T47D (cell line): ENCODE measurements at places on chromosomes 16 and 17.

DNA sequence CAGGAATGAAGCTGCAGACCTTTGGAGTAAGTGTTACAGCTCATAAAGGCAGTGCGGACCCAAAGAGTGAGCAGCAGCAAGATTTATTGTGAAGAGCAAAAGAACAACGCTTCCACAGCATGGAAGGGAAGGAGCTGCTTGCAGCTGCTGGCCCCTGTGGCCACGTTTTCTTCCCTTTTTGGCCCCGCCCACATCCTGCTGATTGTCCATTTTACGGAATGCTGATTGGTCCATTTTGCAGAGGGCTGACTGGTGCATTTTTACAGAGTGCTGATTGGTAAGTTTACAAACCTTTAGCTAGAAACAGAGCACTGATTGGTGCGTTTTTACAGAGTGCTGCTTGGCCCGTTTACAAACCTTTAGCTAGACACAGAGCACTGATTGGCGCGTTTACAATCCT lies 841.5 kb downstream of the CDH11 start:
- no peak for DNase-seq

DNA sequence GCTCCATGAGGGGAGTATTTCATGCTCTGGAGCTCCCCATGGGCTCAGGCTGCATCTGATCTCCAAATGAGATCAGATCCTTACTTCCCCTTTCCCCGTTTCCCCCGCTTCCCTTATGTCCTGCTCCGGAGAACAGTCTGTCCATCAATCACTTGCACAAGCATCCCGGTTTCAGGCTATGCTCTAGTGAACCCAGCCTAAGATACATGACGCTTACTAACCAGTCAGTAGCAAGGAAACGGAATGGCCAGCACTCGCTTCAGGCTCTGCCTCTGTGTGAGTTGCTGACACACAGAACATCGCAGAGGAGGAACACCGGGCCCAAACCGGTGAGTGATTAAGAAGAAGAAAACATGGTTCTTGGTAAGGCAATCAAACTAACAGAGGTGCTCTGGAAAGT lies 9.4 kb upstream of the ATP5MC1 start:
- DNase-seq = no peak

DNA sequence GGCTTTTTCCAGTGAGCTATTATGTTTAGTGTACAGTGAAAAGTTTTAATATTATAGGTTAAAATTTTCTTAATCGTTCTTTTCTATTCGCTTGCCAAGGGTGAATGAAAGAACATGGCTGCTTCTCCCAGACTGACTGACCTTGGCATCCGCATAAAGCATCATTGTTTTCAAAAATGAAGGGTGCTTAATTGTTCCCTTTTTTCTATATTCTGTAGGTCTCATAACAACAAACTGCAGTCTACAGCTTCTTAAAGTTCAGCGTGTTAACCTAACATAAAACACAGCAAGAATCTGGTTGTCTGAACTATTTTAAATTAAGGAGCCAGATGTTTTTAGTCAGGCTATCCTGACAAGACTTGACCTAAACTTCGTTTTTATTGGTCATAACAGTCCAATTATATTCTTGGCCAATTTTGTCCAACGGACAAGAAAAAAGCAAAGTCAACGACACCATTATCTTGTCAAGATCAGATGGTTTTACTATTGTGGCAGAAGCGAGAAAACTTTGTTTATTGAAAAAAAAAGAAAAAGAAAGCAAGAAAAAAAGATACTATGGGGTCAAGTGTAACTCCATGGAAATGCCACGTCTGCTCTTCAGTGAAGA lies 14.1 kb downstream of the C17orf58 start:
- DNase-seq = no peak

DNA sequence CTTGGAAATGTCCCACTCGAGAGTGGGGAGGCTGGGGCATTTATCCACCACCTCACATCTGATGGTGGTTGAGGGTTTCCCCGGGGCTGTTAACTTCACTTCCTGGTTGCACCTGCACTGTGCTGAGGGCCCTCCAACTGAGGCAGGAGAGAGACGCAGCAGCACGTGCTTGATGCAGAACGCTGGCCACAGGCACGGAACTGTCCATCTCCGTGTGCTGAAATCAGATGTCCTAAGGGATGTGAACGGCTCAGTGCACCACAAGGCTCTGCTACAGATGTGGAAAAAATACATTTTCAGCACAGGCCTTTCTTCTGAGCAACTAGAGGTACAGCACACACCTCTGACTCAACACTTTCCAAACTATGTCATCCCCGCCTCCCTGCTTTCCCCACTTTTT lies 114.8 kb upstream of the C16orf82 start:
- no peak for DNase-seq

DNA sequence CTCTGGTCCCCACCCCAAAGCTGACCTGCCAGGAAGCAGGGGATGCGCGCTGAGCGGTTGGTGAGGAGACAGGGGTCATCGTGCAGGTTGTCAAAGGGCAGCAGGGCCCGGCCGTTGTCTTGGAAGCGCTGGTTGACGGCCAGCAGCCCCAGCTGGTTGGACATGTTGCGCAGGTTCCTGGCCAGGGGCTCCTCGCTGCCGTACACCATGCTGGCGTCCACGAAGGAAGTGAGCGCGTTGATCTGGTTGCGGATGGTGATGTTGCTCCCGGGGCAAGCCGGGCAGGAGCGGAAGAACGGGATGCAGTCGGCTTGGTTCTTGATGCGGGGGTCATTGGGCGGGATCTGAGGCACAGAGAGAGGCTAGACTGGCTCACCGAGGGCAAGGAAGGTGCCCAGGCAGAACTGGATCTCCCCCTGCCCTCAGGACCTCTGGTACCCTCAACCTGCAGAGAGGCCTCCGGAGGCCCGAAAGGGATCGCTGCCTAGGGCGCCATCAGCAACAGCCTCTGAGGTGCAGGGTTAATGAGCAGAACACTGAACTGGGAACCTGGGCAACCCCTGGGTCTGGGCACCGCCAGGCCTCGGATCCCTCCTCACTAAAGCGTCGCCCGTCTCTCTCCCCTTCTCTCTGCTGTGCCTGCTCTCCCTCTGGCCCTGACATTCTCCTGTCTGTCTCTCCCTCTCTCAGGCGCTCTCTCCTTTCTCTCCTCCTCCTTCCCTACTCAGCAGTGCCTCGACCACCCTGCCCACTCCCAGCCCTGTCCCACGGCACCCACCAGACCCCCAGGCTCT lies 2.7 kb downstream of the MPO start:
- no peak for DNase-seq

DNA sequence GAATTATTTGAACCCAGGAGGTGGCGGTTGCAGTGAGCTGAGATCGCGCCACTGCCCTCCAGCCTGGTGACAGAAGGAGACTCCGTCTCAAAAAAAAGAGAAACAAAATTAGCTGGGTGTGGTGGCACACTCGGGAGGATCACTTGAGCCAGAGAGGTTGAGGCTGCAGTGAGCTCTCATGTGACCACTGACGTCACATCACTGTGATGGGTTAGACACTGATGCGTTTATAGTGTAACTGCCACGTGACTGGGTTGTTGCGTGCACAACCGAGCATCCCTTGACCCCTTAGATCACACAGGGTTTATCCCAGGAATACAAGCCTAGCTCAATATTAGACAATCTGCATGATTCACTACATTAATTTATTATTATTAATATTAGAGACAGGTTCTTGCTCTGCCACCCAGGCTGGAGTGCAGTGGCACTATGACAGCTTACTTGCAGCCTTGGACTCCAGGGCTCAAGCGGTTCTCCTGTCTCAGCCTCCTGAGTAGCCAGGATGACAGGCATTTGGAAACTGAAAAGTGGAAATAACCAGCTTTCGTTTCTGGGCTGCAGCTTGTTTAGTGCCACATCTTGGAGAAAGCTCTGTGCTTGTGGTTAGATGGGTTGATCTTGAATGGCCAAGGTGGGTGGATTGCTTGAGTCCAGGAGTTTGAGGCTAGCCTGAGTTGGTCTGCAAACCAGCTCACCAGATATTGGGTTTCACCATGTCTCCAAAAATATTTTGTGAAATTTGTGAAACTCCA lies 26.4 kb upstream of the ABR start:
- DNase-seq = no peak

GRCh38 chr16:57265850-57266530 lies 18.5 kb downstream of the PLLP start:
- DNase-seq = peak; percentile 38

- DNase-seq = no peak
These were observed 79.8 kb downstream of the ZNF778 start for GRCh38 chr16:89297156-89297874.

GRCh38 chr17:81009136-81009535 lies 17.5 kb downstream of the CHMP6 start:
- DNase-seq = no peak

GRCh38 chr16:86884390-86884650 lies 306.0 kb downstream of the FOXL1 start:
- no peak for DNase-seq

- DNase-seq = no peak
These were observed 18.3 kb downstream of the UNC13D start for GRCh38 chr17:75825748-75826370.

GRCh38 chr17:35519906-35520442 lies 17.5 kb downstream of the SLFN12L start:
- no peak for DNase-seq

DNA sequence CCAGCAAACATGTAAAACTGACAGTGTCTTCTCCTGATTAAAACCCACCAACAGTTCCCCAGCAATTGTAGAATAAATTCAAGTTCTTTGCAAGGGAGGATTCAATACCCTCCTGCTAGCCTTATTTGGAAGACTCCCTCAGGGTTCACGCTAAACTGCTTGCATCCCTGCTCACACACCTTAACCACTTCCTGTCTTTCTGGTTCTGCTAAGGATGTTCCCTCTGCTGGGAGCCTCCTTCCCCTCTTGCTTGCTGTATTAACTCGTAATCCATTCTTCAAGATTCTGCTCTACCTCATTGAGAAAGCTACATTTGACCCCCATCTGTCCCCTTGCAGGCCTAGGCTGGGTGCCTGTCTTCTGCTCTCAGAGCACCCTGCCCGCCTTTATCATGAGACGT lies 2.3 kb upstream of the SHISA6 start:
- no peak for DNase-seq

DNA sequence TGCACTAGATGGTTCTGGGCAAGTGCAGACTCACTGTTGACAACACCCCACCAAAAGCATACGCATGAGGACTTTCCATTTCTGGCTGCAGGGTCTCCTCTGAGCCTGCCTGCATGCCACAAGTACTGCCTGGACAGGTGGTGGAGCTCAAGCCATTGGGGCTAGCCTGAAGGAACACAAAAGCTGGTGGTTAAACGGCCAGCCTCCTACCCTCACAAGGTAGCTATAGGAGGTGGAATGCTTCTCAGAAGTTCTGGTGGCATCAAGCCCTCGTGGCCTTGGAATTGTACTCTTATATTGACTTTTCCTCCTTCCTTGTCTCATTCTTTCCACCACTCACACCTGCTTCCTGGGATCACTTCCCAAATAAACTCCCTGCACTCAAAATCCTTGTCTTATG lies 56.6 kb upstream of the BCAR1 start:
- DNase-seq = no peak

GRCh38 chr16:77732241-77732946 lies 10.1 kb downstream of the NUDT7 start:
- no peak for DNase-seq

DNA sequence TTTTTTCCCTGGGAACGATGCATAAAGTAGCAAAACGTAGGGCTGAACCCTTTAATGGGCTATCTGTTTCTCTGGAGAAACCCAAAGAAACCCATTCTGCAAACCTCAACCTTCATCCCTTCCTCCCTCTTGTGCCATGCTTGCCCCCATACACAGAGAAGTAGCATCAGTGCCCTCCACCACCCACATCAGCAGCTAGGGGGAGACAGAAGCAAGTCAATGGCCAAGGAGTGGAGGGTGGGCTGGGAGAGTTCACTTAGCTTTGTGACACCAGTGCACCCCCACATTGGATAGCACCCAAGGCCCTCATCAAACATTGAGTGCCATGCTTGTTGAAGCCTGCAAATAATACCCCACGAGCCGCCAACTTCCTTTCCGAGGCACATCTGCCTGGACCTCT lies 282.4 kb downstream of the ABCC12 start:
- no peak for DNase-seq

DNA sequence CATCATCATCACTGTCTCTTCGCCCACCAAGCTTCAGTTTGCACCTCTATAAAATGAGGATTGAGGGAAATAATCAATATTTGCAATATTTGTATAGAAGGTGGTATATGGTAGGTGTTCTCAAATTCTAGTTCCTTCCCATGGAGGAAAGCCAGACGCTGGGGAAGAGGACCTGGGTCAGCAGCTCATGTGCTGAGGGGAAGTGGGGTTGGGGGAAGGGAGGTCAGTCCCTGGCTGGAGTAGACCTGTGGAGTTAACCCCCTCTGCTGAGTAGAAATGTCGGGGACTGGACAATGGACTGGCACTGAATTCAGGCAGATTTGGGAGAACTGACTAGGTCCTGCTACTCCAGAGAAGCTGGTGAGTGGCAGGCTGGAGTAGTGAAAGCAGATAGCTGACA lies 12.8 kb upstream of the ITGB3 start:
- DNase-seq = no peak

DNA sequence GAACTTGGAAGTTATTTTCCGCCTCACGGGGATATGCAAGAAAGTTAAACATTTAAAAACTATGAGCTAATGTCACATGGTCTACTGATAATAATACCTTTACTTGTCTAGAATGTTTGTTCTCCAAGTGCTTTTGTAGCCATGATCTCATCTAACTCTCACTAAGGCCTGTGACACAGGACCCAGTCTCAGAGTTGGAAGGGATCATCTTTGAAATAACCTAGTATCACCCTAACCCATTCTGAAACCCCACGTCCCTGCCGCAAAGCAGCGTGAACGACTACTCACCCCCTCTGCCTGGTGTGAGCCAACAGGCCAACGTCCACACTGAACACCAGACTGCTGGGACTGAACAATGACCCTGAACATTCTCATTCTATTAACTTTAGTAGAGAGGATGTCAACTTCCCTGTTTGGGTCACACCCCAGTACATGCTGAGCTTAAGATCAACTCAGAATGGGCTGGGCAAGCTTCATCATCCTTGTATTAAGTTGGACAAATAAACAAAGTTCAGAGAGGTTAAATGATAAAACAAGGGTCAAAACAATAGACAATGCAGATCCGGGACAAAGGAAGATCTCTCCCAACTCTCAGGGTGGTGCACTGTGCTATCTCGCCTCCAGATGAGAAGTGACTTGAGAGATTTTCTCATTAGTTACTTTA lies 54.8 kb upstream of the BCAR1 start:
- no peak for DNase-seq

DNA sequence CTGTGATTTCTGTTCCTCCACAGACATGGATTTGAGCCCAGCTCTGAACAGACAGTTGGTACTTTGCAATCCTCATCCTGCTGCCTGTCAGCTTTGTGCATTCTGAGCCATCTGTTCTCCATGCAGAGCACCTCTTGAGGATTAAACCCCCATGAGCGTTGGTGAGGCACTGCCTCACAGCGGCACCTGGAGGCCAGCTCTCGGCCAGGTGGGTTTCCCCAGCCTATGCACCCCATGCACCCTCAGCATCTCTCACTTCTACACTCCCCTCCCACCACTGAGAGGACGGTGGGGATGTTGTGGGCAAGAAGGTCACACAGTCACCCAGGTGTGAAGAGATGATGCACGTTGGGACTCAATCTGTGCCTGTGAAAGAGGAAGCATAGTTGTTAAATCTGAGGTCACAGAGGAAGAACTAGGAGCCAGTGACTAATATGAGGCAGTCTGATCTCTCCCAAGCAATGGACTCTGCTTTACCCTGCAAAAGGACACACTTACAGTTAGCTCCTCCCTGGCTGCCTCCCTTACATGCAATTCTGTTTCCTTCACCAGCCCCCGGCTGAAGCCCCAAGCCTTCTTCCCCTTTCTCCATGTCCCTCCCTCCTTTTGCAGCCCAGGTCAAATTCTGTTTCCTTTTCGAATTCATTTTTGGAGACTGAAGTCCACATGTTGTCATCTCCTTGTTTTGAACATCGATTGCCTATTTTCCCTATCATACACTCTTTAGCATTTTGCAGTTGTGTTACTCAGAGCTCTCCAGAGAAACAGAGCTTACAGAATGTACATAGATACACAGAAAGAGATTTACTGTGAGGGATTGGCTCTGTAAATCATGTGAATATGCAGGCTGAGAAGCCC lies 58.5 kb downstream of the HS3ST3B1 start:
- no peak for DNase-seq
